HS-27A (cell line): ENCODE measurements at places on chromosomes 1 and 21.

DNA sequence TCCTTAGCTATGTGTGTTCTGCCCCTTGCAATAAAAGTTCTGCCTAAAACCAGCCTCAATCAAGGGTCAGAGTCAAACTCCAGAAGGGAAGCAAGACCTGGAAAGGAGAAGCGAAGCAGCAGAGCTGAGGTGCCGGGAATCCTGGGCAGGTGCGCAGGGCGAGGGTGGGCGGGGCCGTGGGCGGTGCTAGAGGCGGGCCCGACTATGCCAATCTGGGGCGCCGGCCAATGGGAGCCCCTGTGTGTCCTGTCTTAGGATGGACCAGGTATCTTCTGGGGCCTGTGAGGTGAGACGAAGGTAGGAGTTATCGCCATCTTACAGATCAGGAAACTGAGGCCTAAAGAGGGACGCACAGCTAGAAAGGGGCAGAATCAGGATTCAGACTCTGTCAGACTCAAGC, 120.3 kb downstream of the PTPRU start:
- DNase-seq = no peak

DNA sequence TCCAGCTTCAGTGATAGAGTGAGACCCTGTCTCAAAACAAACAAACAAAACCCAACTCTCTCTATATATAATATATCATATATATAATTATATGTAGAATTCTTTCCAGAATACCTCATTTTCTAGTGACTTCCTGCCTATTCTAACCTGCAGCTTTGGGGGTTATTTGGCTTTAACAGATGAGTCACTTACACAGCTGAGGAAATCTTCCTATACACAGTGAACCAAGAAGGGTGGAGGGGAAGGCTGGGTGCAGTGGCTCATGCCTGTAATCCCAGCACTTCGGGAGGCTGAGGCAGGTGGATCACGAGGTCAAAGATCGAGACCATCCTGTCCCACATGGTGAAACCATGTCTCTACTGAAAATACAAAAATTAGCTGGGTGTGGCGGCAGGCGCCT, 9.2 kb downstream of the RAB29 start:
- no peak for DNase-seq

GRCh38 chr1:116518400-116518799, 52.4 kb downstream of the CD58 start:
- DNase-seq = no peak

DNA sequence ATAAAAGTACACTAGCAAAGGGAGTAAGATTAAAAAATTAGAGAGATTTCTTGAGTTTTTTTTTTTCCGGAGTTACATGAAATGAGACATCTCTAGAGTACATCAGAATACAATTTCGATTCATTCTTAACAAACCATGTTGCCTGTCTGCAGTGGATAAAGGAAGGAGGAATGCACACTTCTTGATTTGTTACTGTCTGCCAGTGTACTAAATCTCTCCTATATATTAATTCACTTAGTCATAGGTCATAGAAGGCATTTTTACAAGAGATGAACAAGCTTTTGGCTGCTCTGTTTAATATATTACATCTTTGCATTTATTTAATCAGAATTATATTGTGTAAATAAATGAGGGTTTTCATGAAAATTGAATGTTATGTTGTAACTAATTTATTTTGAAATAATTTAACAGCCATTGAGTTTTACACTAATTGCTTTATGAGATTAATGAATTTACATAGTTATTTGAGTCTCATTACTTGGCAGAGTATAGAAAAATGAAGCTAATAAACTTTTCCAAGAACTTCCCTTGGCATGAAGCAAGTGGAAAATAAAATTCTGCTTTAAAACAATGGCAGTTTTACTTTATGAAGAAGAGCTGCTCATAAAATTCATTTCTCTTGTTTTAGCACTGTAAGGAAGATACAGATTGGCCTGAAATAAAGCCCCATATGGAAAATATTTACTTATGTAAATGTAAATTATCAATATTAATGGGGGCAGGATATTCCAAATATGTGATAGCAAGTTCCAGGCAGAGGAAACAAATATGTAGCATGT, 1284.7 kb downstream of the BRINP3 start:
- DNase-seq = no peak

DNA sequence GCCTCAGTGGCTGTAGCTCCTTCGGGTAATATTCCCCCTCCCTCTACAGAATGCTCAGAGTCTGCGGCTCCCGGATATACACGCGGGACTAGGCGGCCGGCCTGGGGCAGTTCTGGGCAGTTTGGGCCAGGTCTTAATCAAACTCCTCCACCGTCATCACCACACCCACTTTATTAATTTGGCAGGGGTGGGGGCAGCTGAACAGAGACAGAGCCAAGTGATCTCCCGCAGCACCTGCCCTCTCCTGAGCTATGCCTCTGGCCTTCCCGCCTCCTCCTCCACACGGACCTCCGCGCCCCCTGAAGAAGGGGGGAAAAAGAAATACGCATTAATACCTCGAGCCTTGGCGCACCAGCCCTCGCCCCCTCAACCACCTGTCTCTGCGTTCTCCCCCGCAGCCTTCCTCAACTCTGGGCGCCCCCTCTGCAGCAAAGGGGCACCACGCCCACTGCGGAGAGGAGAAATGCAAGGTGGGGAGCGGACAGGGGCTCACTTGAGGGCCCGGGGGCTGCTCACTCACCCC, 42.6 kb downstream of the CD34 start:
- DNase-seq = no peak

- DNase-seq = no peak
Measured at GRCh38 chr1:68202239-68202832, 30.0 kb downstream of the WLS start.

GRCh38 chr1:7255303-7256058, 470.2 kb downstream of the CAMTA1 start:
- no peak for DNase-seq

- DNase-seq = no peak
Measured at GRCh38 chr1:56429288-56429687, 150.1 kb downstream of the PLPP3 start.

DNA sequence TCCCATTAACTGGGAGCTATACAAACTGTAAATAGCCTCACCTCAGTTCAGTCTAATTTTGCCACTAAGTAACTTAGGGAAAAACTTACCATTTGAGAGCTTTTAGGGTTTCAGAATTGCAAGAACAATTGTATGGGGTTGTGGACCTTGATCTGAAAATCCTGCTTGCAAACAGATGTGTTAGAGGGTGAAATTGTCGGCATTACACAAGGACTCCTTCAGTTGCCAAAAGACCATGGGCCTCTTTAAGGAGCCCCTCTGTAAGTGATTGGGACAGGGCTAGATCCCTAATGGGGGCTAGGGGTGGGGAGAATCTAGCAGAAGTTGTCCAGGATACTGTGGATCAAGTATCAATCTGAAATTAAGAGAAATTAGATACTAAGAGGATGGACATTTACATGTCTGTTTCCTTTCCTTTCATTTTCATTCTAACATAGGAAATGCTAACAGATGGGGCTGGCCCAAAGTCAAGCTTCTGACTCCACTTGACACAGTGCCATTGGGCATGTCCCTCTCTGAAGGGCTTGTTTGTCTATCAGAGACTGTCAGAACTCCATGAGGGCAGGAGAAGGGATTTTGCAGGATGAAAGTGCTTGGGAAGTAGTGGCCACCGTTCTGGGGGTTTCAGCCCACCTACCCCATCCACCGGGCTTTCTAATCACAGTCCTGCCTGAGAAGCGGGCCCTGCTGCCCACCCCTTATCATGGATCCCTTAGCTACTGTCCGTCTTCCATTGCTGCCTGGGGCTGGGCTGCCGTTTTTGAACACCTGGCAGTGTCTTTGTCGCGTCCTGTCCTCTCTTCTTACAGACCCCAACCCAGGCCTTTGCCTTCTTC, 54.7 kb downstream of the STUM start:
- no peak for DNase-seq

DNA sequence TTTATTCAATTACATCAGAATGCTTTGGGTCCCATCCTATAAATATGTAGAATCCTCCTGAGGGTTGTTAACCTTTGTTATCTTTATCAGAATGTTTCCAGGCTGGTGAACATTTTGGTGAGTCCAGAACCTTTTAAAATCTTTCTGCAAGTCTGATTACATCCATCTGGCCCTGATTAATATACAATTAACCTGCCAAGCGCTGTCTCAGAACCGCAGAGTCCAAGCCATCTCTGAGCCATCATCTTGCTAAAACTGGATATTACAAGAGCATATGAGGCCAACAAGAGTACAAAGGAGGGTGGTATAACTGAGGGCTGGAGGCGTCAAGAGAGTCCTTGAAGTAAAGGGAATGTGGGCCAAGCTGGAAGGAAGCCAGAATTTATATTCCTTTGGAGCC, 88.6 kb upstream of the ZC3H11B start:
- no peak for DNase-seq

GRCh38 chr1:55535724-55536544, 320.8 kb upstream of the USP24 start:
- DNase-seq = no peak

DNA sequence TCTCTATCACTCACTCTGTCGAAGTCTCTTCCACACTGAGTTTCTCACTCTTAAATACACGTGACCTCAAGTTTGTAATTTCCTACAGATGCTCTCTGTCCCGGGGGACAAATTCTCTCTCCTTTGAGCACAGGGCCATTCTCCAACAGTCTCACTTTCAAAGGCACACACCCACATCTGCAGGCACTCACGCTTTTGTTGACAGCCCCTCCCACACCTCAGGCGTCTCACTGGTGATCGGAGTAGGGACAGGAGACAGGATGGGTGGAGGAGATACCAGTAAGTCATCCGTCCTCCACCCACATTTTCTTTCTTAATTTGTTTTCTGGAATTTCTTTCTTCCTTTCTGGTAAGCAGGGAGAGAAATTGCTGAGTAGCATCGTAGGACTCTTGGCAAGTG, 40.6 kb upstream of the GREM2 start:
- no peak for DNase-seq

GRCh38 chr21:42674351-42674940, 21.0 kb downstream of the PDE9A start:
- no peak for DNase-seq
